ENCODE measurements at places on chromosomes 13 and 19. TPM values are rescaled to one million over a fixed set of nuclear protein-coding genes. Genes with fewer than 3 reads are reported as not detected.

DNA sequence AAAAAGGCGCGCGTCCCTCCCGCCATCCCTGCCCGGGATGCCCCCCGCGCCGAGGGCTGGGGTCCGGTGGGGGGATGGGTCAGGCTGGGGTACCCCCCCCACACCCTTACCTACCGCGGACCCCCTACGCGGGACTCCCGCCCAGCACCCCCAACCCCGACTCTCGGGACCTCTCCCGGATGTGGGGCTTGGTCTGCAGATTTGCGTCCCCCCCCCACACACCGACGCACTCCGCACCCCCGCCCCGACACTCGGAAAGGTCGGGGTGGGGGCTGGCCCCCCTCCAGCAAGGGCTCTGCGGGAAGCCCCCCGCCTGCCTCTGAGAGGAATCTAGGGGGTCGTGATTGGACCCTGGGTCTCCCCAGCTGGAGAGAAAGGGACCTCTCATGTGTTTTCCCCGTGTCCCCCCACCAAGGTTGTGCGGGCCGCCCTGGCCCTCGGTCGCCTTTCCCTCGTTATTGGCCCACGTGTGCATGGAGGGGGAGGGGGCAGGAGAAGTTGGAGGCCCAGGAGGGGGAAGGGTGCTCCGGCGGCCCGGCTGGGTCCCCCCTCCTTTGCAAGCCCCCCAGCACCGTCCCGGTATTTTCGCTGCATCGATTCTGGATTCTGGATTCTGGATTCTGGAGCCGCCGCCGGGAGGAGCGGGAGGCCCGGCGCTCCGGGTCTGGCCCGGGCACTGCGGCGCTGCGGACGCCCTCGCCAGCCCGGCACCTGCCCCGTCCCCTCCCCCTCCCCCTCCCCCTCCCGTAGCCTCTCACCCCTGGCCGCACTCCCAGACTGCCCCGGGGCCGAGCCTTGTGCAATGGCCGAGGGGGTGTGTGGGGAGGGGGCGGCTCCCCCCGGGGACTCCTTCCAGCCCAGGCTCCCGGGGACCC, 607 bp downstream of the NFIC start:
- peak overlapping the region; percentile 99 for H3K4me3 ChIP-seq
- DNase-seq, result no peak
- H3K27ac ChIP-seq, result peak overlapping the region; percentile 98
- H3K36me3 ChIP-seq, result no peaks in the 10 kb centered on the region
- peaks cover 71% of the 10 kb centered on the region for H3K4me1 ChIP-seq

DNA sequence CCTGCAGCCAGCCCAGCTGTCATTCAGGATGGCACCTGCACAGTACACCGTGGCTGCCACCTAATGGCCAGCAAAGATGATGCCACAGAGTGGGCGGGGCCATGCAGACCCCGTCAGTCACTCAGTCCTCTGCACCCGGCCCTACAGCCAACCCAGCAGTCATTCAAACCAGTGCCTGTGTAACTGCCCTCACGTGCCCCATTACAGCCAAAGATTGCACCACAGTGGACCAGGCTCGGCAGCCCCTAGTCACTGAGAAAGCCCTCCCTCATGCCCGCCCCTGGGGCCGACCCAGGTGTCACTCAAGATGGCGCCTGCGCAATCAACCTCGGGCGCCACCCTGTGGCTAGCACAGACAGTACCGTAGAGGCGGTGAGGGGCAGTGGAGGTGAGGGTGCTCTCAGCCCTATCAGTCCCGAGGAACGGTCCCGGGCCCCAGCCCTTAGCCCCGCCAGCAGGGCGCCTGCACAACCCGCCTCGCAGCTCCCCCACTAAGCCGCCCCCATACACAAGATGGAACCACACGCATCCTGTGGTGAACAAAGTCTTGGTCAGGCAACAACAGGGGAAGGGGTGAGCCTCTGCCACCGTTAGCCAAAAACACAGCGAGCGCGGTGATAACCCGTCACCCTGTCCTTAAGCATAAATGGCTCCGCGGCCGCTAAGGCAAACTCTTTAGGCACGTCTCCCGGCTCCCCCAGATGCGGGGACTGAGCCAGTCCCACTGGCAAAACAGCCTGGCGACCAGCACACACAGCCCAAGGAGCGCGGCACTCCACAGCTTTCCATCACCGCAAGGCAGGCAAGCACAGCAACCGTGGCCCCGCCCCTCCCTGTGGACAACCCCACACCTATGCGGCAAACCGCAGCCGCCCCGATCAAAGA, 2.3 kb downstream of the PEG3 start:
- H3K27ac ChIP-seq, result peak overlapping the region; percentile 89
- H3K4me3 ChIP-seq, result peak overlapping the region; percentile 62
- no peaks in the 10 kb centered on the region for H3K36me3 ChIP-seq
- no peaks in the 10 kb centered on the region for H3K27me3 ChIP-seq

- H3K27me3 ChIP-seq, result no peaks in the 10 kb centered on the region
- H3K4me1 ChIP-seq, result no peaks in the 10 kb centered on the region
- no peak for DNase-seq
- H3K36me3 ChIP-seq, result no peaks in the 10 kb centered on the region
Observed at GRCh38 chr13:81106348-81106747, 765.4 kb upstream of the SPRY2 start.

Gene WASF3
- total RNA-seq, result 18.5 TPM

Gene PCDH8
- not detected for total RNA-seq

Measured in esophagus muscularis mucosa (tissue), 4 donors.